Activated T-helper 2 cell treated with anti-CD3 and anti-CD28 coated beads, Interferon-gamma antibody, Interleukin-2, Interleukin-4, amounts not matched to agents 10 μg/mL and 5 μg/mL and 100 μg/mL, durations not matched to agents 14 hours and 24 hours and 36 hours (primary cell): ENCODE measurements at places on chromosomes 2 and 18. TPM values are rescaled to one million over a fixed set of nuclear protein-coding genes. Genes with fewer than 3 reads are reported as not detected.

DNA sequence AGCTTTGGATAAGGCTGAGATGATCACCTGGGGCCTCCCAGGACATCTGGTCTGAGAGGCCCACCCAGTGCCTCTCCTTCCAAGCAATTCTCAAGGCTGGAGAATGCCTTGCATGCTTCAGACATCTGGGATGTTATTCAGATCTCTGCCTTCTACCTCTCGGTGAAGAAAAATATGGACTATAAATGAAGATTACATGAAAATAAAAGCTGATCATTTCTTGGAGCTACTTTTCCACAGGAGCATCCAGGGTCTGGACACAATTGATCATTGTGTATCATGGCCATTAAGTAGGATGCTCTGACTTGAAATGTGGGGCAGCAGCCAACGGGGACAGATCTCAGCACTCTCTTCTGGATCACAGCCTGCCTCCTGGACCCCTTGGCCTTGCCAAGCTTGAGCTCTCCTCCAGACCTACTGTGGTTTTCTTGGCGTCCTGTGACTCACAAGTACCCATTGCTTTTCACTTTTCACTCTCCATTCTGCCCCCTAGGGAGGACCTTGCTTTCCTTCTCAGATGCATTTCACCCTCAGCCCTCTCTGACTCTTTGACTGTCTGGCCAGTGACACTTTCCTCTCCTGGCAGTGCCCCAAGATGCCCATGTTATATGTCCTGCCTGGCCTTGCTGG is 203.1 kb downstream of the INSIG2 start:
- H3K27ac ChIP-seq = no peak overlapping the region
- no peaks in the 10 kb centered on the region for H3K36me3 ChIP-seq
- no peak overlapping the region for H3K4me3 ChIP-seq
- no peaks in the 10 kb centered on the region for H3K4me1 ChIP-seq
- no peak for DNase-seq

GRCh38 chr2:138122891-138123290 is 158.6 kb downstream of the HNMT start:
- no peak overlapping the region for H3K27ac ChIP-seq
- no peaks in the 10 kb centered on the region for H3K36me3 ChIP-seq
- H3K4me3 ChIP-seq = no peak overlapping the region

- H3K4me3 ChIP-seq = no peak overlapping the region
- no peaks in the 10 kb centered on the region for H3K36me3 ChIP-seq
- H3K27ac ChIP-seq = no peak overlapping the region
- no peak for DNase-seq
- peaks cover 3% of the 10 kb centered on the region for H3K27me3 ChIP-seq
- H3K4me1 ChIP-seq = no peaks in the 10 kb centered on the region
Observed at GRCh38 chr2:173715441-173715840, 249.7 kb downstream of the SP3 start.

DNA sequence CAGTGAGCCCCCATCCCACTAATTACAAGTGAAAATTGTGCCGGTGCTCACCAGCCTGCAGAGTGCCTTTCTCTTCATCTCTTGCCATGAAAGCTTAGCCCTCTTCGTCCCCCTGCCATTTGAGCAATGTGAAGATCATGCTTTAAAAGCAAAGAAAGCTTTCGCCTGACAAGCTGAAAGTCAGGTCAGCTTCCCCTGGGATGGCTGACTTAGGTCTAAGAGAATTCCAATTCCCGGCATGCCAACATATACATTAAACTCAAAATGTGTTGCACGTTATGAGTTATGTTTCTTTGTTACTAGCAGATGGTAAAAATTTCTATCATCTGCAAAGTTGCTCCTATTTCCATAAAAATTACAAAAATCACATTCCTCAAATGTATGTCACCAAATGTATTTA is 129.8 kb downstream of the AFF3 start:
- H3K36me3 ChIP-seq = no peaks in the 10 kb centered on the region
- no peak overlapping the region for H3K4me3 ChIP-seq
- H3K27me3 ChIP-seq = peaks cover 3% of the 10 kb centered on the region
- DNase-seq = no peak
- H3K27ac ChIP-seq = no peak overlapping the region

GRCh38 chr2:134021830-134022524 is 231.9 kb upstream of the MGAT5 start:
- DNase-seq = no peak
- H3K36me3 ChIP-seq = no peaks in the 10 kb centered on the region
- H3K27me3 ChIP-seq = peaks cover 7% of the 10 kb centered on the region
- H3K4me1 ChIP-seq = no peaks in the 10 kb centered on the region

DNA sequence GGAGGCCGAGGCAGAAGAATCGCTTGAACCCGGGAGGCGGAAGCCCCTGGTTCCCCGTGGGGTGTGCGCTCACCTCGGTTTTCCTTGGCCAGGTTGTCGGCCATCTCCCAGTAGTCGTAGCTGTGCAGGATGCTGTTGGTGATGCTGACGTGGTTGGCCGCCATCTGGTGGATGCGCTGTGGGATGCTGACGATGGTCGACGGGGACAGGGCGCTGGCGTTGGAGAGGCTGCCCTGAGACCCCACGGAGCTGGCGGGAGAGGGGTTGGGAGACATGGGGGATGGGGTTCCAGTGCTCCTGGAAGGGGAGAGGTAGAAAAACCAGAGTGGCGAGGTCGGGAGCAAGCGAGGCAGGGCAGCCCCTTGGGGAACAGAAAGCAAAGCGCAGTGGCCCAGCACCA is 64.4 kb upstream of the REV1 start:
- no peaks in the 10 kb centered on the region for H3K36me3 ChIP-seq
- H3K4me1 ChIP-seq = no peaks in the 10 kb centered on the region
- H3K27ac ChIP-seq = no peak overlapping the region
- DNase-seq = no peak

GRCh38 chr2:2689306-2689705 is 358.2 kb upstream of the MYT1L start:
- peaks cover 3% of the 10 kb centered on the region for H3K27me3 ChIP-seq
- H3K4me1 ChIP-seq = peaks cover 7% of the 10 kb centered on the region
- H3K36me3 ChIP-seq = no peaks in the 10 kb centered on the region
- DNase-seq = no peak
- no peak overlapping the region for H3K27ac ChIP-seq

GRCh38 chr2:10891390-10891789 is 20.3 kb upstream of the KCNF1 start:
- no peak overlapping the region for H3K27ac ChIP-seq
- H3K36me3 ChIP-seq = no peaks in the 10 kb centered on the region
- no peaks in the 10 kb centered on the region for H3K4me1 ChIP-seq

DNA sequence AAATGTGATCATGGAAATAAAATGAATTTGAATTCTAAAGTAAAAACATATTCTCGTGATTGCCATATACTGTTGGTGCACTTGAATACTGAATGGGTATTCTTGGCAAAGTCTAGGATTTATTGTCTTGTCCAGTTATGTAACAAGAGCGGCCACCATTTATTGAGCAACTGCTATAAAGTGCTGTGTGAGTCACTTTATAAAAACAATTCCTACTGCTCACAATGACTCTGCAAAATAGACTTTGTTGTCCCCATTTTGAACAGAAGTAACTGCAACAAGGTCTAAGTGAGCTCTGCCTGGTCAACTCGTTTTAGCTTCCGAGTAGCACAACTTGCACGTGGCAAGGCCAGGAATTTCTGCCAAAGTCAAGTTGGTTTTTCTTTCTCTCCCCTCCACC is 995.6 kb upstream of the FANCL start:
- H3K36me3 ChIP-seq = no peaks in the 10 kb centered on the region
- no peaks in the 10 kb centered on the region for H3K27me3 ChIP-seq
- no peak overlapping the region for H3K27ac ChIP-seq
- no peak overlapping the region for H3K4me3 ChIP-seq

- no peaks in the 10 kb centered on the region for H3K27me3 ChIP-seq
- H3K4me3 ChIP-seq = no peak overlapping the region
- H3K4me1 ChIP-seq = no peaks in the 10 kb centered on the region
- DNase-seq = no peak
- no peaks in the 10 kb centered on the region for H3K36me3 ChIP-seq
- no peak overlapping the region for H3K27ac ChIP-seq
Observed at GRCh38 chr2:41924709-41925408, 123.0 kb upstream of the PKDCC start.

DNA sequence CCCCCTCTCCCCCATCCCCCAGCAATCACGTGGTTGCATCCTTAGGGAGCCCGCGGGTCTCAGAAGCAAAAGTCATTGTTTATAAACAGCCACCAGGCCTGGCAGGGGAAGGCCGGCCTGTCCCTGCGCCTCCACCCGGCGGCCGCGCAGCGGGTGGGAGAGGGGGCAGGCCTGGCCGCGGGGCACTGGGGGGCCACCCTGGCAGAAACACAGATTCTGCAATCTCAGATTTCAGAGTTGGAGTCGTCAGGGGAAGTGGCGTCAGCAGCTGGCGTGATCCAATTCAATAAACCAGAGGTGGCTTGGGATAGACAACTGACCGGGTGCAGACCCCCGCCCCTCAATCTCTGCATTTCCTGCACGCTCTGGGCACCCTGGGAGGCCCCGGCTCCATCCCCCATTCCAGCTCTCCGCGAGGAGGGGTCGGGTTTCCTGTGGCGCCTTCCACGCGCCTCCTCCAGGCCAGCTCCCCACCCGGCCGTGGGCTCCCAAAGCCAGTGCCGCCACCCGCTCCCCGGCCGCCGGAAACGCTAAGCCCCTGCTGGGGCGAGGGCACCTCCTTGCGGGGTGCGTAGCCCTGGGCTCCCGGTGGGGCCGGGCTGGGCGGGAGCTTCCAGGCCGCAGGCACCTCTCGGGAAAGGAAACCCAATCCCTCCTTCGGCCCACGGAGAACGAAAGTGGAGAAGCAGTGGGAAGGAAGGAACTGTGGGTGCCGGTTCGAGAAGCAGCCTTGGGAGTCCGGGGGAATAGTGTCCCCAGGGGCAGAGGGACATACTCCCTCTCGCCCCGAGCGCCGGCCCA is 1.1 kb downstream of the BIN1 start:
- peaks cover 4% of the 10 kb centered on the region for H3K4me1 ChIP-seq
- no peaks in the 10 kb centered on the region for H3K36me3 ChIP-seq
- peaks cover 34% of the 10 kb centered on the region for H3K27me3 ChIP-seq

- no peak overlapping the region for H3K27ac ChIP-seq
- DNase-seq = no peak
- H3K36me3 ChIP-seq = peaks cover 11% of the 10 kb centered on the region
- no peaks in the 10 kb centered on the region for H3K27me3 ChIP-seq
Observed at GRCh38 chr2:65313126-65313953, 85.7 kb downstream of the ACTR2 start.

DNA sequence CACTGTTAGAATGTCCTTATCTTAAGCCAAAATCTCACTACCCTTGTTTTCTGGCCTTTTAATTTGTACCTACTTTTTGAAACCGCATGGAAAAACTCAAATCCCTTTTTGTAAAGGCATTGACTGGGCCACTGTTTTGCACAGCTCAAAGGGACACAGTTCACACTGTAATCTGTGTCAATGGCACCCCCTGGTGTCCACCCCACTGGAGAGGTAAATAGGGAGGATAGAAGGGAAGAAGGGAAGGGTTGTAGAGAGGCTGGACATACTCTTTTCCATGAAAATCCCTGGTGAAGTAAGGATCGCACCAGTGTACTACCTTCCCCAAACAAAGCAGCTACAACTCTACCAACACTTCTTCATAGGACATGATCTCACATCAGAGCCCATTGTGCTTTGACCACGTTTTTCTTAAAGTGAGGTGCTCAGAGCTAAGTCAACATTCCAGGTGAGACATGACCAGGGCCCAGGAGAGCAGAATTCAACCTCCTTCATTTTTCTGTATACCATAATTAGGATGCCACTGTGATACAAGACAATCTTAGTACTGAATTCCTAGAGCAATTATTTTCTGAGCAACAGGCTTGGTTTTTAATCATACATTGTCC is 92.4 kb upstream of the RMDN2 start:
- H3K4me3 ChIP-seq = no peak overlapping the region
- H3K4me1 ChIP-seq = peaks cover 21% of the 10 kb centered on the region
- H3K27me3 ChIP-seq = peaks cover 1% of the 10 kb centered on the region
- no peaks in the 10 kb centered on the region for H3K36me3 ChIP-seq
- peak; percentile 55 for DNase-seq
- no peak overlapping the region for H3K27ac ChIP-seq

- H3K4me1 ChIP-seq = no peaks in the 10 kb centered on the region
- no peak overlapping the region for H3K27ac ChIP-seq
- H3K27me3 ChIP-seq = peaks cover 4% of the 10 kb centered on the region
- DNase-seq = no peak
- no peak overlapping the region for H3K4me3 ChIP-seq
Observed at GRCh38 chr2:31004257-31004656, 134.0 kb downstream of the GALNT14 start.

DNA sequence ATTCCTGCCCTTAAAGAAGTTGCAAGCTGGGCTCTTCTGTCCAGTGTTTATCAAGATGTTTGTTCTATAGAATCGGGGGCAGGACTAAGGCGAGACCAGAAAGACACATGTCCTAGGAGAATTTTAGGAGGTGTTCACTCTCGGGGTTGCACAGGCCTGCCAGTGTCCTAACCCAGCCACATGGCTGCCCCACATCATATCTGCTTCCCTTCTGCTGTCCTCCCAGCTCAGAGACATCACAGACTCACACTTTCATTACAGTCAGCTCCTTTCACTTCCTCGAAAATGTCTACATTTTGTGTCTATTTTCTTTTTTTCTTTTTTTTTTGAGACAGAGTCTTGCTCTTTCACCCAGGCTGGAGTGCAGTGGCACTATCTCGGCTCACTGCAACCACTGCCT is 10.7 kb upstream of the MRO start:
- no peak overlapping the region for H3K4me3 ChIP-seq
- DNase-seq = no peak
- H3K27ac ChIP-seq = no peak overlapping the region
- H3K4me1 ChIP-seq = no peaks in the 10 kb centered on the region
- no peaks in the 10 kb centered on the region for H3K36me3 ChIP-seq
- peaks cover 5% of the 10 kb centered on the region for H3K27me3 ChIP-seq

Gene GAREM1
- not detected in 2 replicates for total RNA-seq

Gene ABCG5
- total RNA-seq = 0.14 TPM in 2 replicates

Gene IL1RN
- total RNA-seq = 13.2 and 15.9 TPM in 2 replicates

Gene SERPINB13
- total RNA-seq = not detected in 2 replicates
